Posterior vena cava (tissue), 2 donors: ENCODE measurements at places on chromosomes 1 and 21.

GRCh38 chr1:221066351-221067001 is 187.2 kb downstream of the HLX start:
- no peak for DNase-seq

- no peak for DNase-seq
Measured at GRCh38 chr1:36845802-36846201, 188.5 kb downstream of the GRIK3 start.

- DNase-seq: no peak
Measured at GRCh38 chr1:171910786-171911185, 69.5 kb downstream of the DNM3 start.

DNA sequence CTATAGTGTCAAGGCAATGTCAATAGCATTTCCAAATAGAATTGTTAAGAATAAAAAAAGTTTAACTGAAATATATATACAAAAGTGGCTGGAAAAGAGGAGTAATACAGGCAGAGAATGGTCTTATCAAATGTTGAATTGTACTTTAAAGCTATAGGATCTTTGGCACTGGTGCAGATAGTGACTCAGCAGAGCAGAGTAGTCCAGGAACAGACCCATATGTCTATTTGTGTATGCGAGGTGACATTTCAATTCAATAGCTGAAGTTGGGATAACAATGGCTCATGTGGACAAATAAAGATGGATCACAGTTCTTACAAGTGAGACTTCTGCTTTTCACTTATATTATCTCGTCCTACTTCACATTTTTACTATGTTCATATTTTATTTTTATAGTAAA is 543.0 kb upstream of the B3GALT2 start:
- DNase-seq: no peak

- DNase-seq: no peak
Measured at GRCh38 chr21:35481005-35481404, 431.9 kb upstream of the RUNX1 start.
